ENCODE measurements at places on chromosomes 6 and 20.

DNA sequence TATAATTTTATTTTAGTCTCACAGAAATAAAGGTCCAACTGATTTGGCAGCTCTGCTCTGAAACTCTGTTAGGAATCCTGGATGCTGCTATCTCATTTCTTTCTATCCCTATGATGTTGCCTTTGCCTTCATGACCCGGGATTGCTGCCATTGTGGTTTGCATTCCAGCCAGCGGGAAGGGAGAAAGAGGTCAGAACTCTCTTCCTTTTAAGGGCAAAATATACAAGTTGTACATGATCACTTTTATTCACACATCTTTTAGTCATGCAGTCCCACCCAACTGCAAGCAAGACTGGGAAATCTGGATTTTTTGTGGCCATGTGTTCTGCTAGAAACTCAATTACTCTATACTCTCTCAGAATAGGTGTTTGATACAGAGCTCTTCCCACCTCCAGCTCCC is 263.1 kb upstream of the ZFP64 start:
- DNase-seq: peak; percentile 48

DNA sequence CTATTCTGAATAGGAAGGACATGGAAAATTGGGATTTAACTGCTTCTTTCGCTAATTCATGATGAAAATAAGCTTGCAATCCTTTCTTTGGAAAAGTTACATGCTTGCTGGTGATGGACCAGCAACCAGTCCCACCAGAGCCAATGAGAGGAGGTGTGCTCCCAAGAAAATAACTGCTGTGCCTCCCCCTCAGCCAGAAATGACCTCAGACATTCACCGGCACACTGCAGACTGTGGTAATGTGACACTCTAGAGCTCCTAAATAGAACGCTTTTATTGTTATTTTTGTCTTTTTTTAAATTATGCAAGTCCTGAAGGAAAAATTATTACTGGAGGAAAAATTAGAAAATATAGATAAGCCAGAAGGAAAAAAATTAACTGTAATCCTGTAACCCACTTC is 2.6 kb downstream of the PYGB start:
- DNase-seq: no peak

DNA sequence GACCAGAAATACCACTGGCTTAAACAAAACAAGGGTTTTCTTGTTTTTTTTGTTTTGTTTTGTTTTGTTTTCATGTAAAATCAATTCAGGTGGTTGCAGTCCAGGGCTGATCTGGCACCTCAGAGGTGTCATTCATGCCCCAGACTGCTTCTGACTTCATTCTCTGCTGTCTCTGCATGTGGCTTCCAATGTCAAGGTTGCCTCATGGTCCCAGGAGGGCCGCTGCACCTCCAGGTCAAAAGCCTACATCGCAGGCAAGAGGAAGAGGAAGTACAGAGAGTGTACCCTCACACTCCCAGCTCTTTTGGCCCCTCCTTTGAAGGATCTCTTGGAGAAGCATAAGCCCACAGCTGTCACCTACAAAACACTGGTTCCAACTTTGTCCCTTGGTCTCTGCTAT is 1.4 kb upstream of the BTN3A1 start:
- no peak for DNase-seq

DNA sequence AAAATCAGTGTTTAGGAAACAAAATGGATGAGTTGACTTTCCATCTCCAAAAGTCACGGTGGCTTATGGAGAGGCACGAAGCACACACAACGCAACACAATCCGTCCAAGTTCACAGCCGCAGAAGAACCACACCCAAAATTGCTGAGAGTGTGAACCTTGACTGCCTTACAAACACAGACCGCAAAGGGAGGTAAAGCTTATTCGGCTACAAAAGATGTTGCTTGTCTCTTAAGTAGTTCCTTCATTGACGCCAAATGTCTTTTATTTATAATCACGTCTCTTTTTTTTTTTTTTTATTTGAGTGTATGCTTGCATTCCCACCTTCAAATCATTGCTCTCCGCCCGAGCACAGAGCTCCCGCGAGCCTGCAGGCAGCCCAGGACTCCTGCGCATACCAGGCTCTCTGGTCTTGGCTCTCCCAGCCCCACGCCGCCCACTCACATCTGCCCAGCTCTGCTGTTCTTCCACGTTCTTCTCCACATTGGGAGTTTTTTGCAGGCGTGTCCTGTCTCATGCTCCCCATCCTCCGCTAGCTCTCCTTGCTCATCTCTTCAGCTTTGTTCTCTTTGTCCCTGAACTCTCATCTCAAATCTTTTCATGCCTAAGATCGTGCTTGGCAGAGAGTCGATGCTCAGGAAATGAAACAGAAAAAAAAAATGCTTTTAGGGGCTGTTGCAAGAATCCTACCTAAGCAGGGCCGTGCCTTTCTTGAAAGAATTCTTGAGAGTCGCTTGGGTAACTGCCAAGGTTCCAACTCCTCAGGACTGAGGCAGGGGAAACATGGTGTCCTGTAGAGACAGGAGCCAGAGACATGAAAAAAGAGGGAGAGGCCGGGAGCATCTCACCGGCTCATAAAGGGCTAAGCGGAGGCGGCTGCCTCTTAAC is 25.8 kb downstream of the LY86 start:
- DNase-seq: no peak

- DNase-seq: no peak
These were observed 637.7 kb upstream of the CITED2 start for GRCh38 chr6:140012150-140012549.

GRCh38 chr6:137550535-137550934 is 56.3 kb upstream of the OLIG3 start:
- no peak for DNase-seq

DNA sequence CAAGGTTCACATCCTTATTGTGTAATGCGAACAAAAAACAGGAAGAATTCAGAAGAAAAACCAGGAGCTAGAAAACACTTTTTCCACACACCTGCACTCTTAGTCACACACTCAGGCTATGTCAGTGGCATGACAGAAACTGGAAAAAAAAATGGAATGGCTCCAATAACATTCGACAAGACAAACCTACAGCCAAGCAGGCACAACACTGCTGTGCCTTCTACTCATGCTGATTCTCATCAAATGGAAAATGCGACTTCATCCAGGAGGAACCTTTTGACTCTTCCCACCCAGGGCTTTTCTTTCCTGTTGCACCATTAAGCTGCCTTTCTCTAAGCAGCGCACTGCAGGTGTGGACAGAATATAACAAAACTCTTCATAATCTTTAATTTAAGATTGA is 163.2 kb upstream of the BTBD3 start:
- no peak for DNase-seq

DNA sequence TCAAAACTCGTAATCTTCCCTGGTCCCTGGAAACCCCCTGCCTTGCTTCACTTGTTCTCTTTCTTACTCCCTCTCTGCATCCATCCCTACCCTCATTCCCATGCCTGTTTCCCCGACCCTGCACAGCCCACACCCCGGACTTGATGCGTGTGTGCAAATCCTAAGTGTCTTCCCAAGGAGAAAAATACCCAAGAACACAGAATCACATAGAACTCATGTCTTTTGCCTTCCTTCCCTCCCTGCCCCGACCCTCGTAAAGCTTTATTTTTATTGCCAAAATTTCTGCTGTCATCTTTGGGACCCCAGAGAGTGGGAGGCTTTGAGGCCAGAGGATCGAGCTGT is 169.6 kb upstream of the PMEPA1 start:
- DNase-seq: no peak

- DNase-seq: no peak
These were observed 380.0 kb upstream of the GJE1 start for GRCh38 chr6:141752677-141753076.

DNA sequence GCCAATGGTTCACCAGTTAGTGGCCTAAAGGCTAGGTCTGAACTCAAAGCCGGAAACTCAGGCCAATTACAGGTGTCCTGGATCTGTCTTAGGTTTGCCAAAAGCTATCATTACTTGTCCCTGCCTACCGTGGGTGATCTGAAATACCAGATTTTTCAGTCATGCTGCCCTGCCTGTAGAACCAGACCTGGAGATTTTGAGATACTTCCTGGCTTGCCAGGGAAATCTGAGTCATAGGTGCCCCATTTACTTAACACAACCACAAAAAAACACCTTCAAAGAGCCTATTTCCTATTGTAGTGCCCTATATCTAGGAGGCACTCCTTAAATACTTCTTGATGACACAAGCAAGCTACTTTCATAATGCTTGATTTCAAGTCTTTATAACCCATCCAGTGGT is 13.9 kb upstream of the RANBP9 start:
- DNase-seq: no peak

DNA sequence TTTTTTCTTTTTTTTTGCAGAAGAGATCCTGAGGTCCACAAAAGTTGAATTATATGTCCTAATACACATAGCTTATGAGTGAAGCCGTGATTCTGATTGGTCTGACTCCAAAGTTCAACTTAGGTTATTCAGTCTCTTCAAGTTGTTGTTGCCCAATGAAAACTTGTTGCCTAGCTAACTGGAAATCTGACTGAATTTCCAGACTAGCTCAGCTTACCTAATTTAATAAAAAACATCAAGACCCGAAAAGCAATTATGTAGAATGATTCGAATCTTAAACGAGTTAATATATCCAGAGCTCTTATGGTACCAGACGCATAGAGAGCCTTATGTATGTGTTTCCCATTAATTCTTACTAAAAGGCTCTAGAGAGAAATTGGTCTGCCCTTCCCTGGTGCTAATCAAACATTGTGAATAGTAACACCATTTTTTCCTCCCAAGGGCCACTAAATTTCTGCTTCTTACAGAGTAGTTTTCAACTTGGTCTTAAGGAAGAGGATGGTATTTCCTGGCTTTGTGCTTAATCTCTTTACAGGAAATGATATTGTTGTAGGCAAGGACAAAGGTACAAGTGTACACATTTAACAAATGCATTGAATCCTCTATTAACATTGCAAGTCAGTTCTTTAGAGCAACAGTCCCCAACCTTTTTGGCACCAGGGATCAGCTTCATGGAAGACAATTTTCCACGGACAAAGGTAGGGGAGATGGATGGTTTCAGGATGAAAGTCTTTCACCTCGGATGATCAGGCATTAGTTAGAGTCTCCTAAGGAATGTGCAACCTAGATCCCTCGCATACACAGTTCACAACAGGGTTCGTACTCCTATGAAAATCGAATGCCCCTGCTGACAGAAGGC is 107.9 kb downstream of the TSHZ2 start:
- DNase-seq: no peak
